T-cell (primary cell): ENCODE measurements at places on chromosomes 5 and 9. TPM values are rescaled to one million over a fixed set of nuclear protein-coding genes. Genes with fewer than 3 reads are reported as not detected.

DNA sequence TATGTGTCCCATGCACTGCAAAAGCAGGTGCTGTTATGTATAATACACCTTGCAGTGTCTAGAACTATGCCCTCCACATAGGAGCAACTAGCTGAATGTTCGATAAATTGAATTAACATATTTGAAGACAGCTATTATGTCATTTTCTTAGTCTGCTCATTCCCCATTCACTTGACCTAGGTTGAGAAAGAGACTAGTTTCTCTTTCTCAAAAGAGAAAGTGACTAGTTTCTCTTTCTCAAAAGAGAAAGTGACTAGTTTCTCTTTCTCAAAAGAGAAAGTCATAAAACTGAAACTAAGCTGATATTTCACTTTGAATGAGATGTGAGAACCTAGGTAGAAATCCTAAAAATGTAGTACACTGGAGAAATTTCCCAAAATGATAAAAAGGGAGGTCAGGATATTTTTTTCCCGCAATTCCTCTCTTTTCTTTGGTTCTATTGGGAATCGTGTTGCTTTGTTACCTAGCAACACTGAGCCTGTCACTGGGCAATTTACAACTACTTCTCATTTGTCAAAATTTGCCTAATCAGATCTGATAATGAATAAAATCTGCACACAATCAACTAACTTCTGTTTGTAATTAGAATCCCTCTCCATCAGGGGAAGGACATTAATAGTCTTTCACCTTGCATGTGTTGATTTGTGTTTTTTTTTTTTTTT lies 132.0 kb upstream of the GRIA1 start:
- DNase-seq: no peak
- no peaks in the 10 kb centered on the region for H3K27me3 ChIP-seq
- no peaks in the 10 kb centered on the region for H3K4me1 ChIP-seq
- H3K27ac ChIP-seq: no peak overlapping the region
- no peaks in the 10 kb centered on the region for H3K36me3 ChIP-seq

DNA sequence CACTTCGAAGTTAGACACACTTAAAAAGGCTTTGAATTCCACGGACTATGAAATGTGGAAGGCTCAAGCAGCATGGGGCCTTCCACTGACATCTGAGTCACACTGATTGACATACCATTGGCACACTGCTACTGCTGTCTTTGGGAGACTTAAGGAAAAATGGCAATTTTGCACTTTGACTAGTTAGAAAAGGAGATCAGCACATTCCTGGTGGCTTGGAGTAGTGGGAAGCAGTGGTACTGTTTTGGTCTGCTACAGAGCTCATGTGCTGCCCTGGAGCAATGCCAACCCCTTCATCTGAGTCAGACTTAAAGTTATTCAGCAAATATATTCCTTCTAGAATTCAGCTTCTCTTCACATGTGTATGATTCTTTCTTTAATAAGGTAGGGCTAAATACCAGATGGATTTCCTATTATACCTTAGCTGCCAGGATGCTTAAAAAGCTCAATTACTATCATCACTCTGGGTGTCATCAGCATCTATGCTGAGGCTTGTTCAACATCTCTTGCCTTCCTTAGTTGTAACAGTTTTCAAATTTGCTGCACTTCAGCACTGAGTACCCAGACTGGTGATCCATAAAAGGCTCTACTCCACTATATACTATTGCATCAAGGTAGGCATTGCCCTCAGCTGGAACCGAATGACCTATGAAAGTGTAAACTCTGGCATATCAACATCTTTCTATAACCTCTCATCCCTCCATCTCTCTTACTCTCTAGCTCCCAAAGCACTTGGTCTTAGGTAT lies 42.3 kb upstream of the MOCS2 start:
- no peak for DNase-seq
- no peak overlapping the region for H3K4me3 ChIP-seq
- H3K27ac ChIP-seq: no peak overlapping the region
- peaks cover 3% of the 10 kb centered on the region for H3K27me3 ChIP-seq

DNA sequence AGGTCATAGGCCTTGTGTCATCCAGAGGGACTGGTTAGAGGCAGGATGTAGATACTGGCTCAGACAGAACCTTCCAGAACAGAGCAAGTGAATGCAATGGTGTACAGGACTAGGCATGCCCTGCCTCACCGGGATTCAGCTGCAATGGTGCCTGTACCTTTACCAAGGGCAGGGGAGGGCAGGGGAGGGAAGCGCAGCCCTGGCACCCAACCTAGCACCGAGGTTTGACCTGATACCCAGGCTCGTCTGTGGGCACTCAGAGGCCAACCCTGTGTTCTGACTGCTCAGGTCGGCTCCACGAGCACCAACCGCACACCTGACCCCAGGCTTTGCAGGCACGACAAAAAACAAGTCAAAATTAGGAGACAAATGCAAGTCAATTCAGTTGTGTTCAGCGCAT lies 47.3 kb upstream of the GFPT2 start:
- no peaks in the 10 kb centered on the region for H3K4me1 ChIP-seq
- H3K27ac ChIP-seq: no peak overlapping the region
- H3K36me3 ChIP-seq: no peaks in the 10 kb centered on the region
- H3K27me3 ChIP-seq: peaks cover 18% of the 10 kb centered on the region
- H3K4me3 ChIP-seq: no peak overlapping the region

GRCh38 chr9:117656002-117656401 lies 48.2 kb upstream of the TLR4 start:
- no peaks in the 10 kb centered on the region for H3K27me3 ChIP-seq
- H3K4me3 ChIP-seq: no peak overlapping the region
- H3K27ac ChIP-seq: no peak overlapping the region
- no peak for DNase-seq
- H3K36me3 ChIP-seq: no peaks in the 10 kb centered on the region
- H3K4me1 ChIP-seq: no peaks in the 10 kb centered on the region

GRCh38 chr5:42035526-42035925 lies 110.4 kb downstream of the FBXO4 start:
- no peaks in the 10 kb centered on the region for H3K27me3 ChIP-seq
- no peaks in the 10 kb centered on the region for H3K36me3 ChIP-seq
- no peaks in the 10 kb centered on the region for H3K4me1 ChIP-seq

GRCh38 chr9:133439337-133439736 lies 17.2 kb downstream of the ADAMTS13 start:
- DNase-seq: no peak
- peaks cover 18% of the 10 kb centered on the region for H3K27me3 ChIP-seq
- H3K4me3 ChIP-seq: no peak overlapping the region
- no peaks in the 10 kb centered on the region for H3K36me3 ChIP-seq

DNA sequence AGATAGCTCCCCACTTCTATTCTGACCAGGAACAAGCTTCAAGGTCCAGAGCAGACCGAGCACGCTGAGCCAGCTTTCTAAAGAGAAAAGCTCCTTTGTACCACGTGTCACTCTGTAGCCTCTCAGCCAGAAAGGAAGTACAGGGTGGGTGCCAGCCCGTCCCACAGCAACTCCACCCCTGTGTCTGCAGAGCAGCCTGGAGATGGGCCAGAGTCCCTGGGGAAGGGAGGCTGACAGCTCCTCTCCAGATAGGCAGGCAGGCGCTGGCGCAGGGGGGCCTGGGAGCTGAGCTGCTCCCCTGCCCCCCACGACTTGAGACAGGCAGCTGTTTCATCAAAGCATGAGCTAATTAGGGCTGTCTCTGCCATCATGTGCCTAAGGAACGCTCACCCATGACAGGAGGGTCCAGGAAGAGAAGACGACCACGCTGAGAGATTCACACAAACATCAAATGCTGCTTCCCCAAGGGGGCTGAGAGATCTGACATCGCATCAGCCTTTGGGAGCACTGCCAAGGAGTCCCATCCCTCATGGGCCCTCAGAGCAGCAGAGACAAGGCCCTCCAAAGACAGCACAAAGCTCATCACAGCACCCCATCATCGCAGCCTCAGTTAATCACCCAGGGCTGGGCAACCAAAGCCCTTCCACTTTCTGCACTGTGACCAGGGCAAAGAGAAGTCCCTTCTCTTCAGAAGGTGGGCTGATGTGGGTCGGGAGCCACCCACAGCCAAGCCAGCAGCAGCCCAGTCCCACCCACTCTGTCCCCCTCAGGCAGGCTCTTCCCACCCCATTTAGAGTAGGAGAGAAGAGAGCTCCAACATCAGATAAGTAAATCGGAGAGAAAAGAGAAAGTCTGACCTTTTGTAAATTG lies 78.5 kb upstream of the LRRTM2 start:
- DNase-seq: no peak
- H3K27ac ChIP-seq: no peak overlapping the region
- H3K36me3 ChIP-seq: no peaks in the 10 kb centered on the region
- H3K27me3 ChIP-seq: no peaks in the 10 kb centered on the region

DNA sequence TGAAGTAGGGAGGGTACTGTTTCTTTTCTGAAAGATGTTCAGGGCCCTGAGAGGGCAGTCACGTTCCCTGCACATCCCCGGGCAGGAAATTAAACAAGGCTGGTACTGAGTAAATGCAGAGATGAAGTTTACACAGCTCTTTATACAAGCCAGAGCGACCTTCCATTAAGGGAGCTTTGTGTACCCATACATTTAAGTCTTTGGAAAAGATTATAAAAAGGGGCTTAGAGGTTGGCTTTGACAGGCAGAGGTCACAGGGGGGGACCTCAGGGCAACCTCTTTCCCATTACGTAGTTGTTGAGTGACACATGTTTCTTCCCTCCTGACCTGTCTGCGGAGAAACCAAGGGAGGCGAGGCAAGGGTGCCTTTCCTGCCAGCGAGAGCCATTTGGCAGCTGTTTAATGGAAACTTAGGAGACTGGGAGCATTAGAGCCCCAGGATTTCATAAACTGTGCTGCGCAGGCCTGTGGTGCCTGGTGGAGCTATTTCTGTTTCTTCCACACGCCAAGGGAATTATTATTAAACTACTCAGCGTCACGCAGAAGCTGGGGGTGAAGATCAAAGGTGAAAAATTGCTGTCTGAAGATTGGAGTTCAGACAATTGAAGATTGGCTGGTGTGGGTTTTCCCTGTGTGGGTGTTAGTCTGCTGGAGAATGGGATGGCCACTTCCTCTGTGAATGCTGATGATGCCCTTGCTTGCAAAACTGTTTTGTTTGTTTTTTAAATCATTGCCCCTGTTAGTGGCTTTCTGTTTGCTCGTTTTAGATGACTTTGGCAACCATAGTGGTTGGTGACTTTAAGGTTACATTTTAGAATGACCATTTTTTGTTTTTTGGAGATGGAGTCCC lies 3.2 kb upstream of the SMIM32 start:
- H3K4me1 ChIP-seq: peaks cover 4% of the 10 kb centered on the region
- H3K4me3 ChIP-seq: no peak overlapping the region
- peaks cover 5% of the 10 kb centered on the region for H3K27me3 ChIP-seq
- H3K36me3 ChIP-seq: no peaks in the 10 kb centered on the region
- H3K27ac ChIP-seq: no peak overlapping the region

DNA sequence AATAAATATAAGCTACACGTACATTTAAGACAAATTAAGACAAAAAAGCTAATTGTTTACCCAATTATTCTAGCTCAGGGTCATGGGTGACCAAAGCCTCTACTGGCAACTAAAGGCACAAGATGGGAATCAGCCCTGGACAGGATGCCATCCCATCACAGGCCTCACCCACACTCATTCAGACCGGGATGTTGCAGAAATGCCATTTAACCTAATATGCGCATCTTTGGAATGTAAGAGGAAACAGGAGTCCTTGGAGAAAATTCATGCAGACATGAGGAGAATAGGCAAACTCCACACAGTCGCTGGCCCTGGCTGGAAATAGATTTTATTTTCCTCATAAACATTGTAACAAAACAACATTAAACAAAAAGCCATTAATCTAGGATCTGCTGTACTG lies 2003.8 kb upstream of the CDH9 start:
- no peak overlapping the region for H3K4me3 ChIP-seq
- DNase-seq: no peak
- H3K27ac ChIP-seq: no peak overlapping the region
- no peaks in the 10 kb centered on the region for H3K27me3 ChIP-seq

DNA sequence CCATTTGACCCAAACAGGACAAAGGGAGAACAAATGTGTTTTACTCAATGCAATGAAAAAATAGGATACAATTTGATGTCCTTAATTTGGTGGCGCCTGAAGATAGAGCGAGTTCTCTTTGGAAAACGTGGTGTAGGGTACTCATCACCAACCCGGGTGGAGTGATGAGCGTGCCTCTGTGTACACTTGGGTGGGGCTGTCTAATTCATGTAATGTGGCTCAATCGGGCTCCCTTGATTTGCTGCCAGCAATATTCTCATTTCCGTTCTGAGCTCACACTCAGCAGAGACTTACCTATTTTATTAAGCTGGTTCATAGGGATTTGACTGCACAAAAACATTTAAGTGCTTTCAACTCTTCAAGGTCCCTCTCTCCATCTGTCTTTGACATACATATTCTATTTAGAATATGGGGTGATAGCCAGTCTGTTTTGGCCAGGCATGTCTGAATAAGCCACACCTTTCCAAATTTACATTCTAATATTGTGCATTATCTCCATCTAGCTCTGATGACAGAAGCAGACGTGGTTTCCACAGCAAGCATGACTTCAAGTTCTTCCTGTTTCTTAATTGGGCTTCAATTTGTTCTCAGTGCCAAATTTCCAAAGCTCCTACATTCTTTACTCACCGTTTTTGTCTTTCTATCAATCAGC lies 162.5 kb downstream of the IRX2 start:
- no peaks in the 10 kb centered on the region for H3K36me3 ChIP-seq
- H3K27me3 ChIP-seq: no peaks in the 10 kb centered on the region
- H3K4me1 ChIP-seq: no peaks in the 10 kb centered on the region
- H3K4me3 ChIP-seq: no peak overlapping the region
- no peak for DNase-seq

GRCh38 chr9:124291801-124292396 lies 34.1 kb downstream of the NEK6 start:
- H3K4me3 ChIP-seq: no peak overlapping the region
- DNase-seq: no peak

- no peaks in the 10 kb centered on the region for H3K27me3 ChIP-seq
- H3K27ac ChIP-seq: no peak overlapping the region
- no peak overlapping the region for H3K4me3 ChIP-seq
- peaks cover 5% of the 10 kb centered on the region for H3K4me1 ChIP-seq
Observed at GRCh38 chr9:38026021-38026809, 42.8 kb downstream of the SHB start.

DNA sequence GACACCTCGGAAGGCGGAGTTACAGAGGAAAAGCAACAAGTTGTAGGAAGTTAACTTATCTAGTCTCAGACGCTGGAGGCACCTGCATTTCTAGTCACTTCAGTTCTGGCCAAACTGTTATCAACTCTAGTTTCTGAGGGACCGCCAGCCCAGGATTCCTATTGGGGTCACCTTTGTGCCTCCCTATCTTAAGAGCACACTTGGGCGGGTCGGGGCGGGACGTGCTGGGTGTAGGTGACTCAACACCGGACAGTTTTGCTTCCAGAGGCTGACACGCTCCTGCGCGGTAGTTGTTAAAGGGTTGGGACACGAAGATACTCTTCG lies 679 bp upstream of the KDM4C start:
- DNase-seq: peak; percentile 64
- no peaks in the 10 kb centered on the region for H3K27me3 ChIP-seq
- H3K27ac ChIP-seq: peak overlapping the region; percentile 93
- peaks cover 4% of the 10 kb centered on the region for H3K36me3 ChIP-seq
- H3K4me3 ChIP-seq: peak overlapping the region; percentile 72
- H3K4me1 ChIP-seq: peaks cover 24% of the 10 kb centered on the region

- no peak overlapping the region for H3K27ac ChIP-seq
- H3K4me1 ChIP-seq: no peaks in the 10 kb centered on the region
- no peak overlapping the region for H3K4me3 ChIP-seq
- H3K36me3 ChIP-seq: no peaks in the 10 kb centered on the region
- no peak for DNase-seq
Observed at GRCh38 chr9:31870276-31870675, 514.2 kb upstream of the ACO1 start.

Gene PAEP
- not detected for total RNA-seq

Gene SIT1
- total RNA-seq: 51.9 TPM

Gene CXCL14
- total RNA-seq: not detected

Gene FGF10
- total RNA-seq: not detected

Gene MAMDC2
- total RNA-seq: 0.12 TPM

Gene C5orf34
- 3.3 TPM for total RNA-seq
